ENCODE measurements at places on chromosomes 7 and 10. TPM values are rescaled to one million over a fixed set of nuclear protein-coding genes. Genes with fewer than 3 reads are reported as not detected.

GRCh38 chr7:155493744-155494538 lies 36.0 kb downstream of the EN2 start:
- no peak overlapping the region for H3K4me3 ChIP-seq
- no peak for DNase-seq
- H3K36me3 ChIP-seq, result no peaks in the 10 kb centered on the region
- H3K4me1 ChIP-seq, result no peaks in the 10 kb centered on the region
- H3K27me3 ChIP-seq, result peaks cover 100% of the 10 kb centered on the region

DNA sequence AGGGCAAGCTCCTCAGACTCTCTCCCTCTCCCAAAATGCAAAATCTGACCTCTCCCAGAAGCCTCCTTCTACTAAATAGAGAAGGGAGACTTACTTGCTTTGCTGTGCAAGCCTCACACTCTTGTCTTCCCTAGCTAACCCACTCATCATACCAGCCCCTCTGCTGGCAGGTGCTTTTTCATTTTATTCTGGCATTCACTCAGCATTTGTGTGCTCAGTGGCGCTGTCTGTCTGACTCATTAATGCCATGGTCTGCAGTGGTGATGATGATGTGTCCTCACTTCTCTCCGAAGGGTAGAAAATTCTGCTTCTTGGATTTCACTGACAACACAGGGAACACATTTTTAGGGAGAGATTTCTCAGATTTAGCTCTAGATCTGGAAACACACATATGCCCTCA lies 22.0 kb upstream of the BTRC start:
- H3K4me1 ChIP-seq, result no peaks in the 10 kb centered on the region
- no peaks in the 10 kb centered on the region for H3K36me3 ChIP-seq
- no peak overlapping the region for H3K27ac ChIP-seq
- H3K4me3 ChIP-seq, result no peak overlapping the region
- peaks cover 3% of the 10 kb centered on the region for H3K27me3 ChIP-seq
- DNase-seq, result no peak

DNA sequence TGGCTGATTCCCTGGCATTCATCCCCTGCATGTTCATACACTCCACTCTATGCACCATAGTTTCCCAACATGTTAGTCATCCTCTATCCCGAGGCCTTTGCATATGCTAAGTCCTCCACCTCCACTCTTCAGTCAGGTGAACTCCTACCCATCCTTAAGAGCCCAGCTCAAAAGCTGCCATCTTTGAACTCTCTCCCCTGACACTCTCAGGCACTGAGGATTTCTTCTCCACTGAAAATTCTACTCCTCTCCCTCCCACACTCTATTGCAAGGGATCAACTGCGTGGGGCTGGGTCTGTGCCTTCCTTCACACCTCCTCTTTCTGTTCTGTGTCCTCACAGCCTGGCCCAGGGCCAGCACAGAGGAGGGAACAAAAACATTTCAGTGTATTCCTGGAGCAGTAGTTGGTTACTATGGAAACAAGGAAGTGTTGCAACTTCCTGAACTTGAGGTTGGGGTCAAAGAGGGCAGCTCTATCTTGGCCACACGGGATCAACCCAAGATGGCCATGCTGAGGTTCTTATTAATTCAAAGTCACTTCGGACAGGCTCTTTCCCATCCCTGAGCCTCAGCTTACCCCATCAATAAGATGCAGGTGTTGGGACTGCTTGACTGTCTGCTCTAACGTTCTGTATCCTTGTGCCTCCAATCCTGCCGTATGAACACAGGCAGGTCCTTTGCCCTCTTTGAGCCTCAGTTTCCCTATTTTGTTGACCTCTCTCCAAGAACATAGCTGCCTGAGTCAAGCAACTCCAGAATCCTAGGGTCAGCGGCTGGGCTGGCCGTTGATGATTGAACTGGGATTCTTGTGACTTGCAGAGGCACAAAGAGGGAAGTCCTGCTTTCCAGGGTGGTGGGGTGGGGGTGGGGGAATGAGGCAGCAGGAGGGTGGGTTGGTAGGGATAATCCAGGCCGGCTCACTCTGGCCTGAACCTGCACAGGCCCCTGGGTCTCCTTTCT lies 15.5 kb downstream of the ZMIZ1 start:
- DNase-seq, result peak; percentile 96
- H3K4me3 ChIP-seq, result no peak overlapping the region
- peaks cover 51% of the 10 kb centered on the region for H3K4me1 ChIP-seq
- H3K27ac ChIP-seq, result peak overlapping the region; percentile 25

- peak overlapping the region; percentile 27 for H3K4me3 ChIP-seq
- peaks cover 100% of the 10 kb centered on the region for H3K27me3 ChIP-seq
- DNase-seq, result no peak
- peaks cover 20% of the 10 kb centered on the region for H3K4me1 ChIP-seq
- H3K27ac ChIP-seq, result no peak overlapping the region
- no peaks in the 10 kb centered on the region for H3K36me3 ChIP-seq
These were observed 3.6 kb downstream of the VAX1 start for GRCh38 chr10:117134306-117135025.

DNA sequence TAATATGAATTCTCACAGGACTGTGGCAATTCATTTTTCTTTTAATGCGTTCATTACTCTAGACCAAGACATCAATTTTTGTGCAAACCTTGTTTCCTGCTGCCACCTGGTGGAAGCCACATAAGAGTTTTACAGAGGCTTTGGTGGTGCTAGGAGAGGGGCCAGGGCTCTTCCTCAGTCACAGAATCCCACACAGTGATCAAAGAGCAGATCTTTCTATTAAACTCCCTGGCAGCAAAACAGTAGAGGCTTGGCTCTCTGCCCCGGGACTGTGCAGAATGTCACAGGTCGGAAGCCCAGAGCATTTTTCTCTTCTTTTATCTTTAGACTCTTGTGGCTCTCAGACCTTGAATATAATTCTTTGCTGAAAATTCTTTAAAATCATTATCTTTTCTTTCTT lies 506.4 kb upstream of the C7orf33 start:
- no peak overlapping the region for H3K4me3 ChIP-seq
- no peak overlapping the region for H3K27ac ChIP-seq
- no peaks in the 10 kb centered on the region for H3K36me3 ChIP-seq
- peak; percentile 77 for DNase-seq

GRCh38 chr7:116426428-116427156 lies 72.9 kb upstream of the CAV2 start:
- H3K27me3 ChIP-seq, result no peaks in the 10 kb centered on the region
- no peaks in the 10 kb centered on the region for H3K36me3 ChIP-seq
- no peak overlapping the region for H3K4me3 ChIP-seq
- no peak overlapping the region for H3K27ac ChIP-seq
- no peaks in the 10 kb centered on the region for H3K4me1 ChIP-seq

GRCh38 chr10:29837586-29837985 lies 202.8 kb upstream of the SVIL start:
- no peak overlapping the region for H3K27ac ChIP-seq
- H3K27me3 ChIP-seq, result no peaks in the 10 kb centered on the region
- H3K36me3 ChIP-seq, result no peaks in the 10 kb centered on the region
- H3K4me1 ChIP-seq, result peaks cover 35% of the 10 kb centered on the region
- H3K4me3 ChIP-seq, result no peak overlapping the region

DNA sequence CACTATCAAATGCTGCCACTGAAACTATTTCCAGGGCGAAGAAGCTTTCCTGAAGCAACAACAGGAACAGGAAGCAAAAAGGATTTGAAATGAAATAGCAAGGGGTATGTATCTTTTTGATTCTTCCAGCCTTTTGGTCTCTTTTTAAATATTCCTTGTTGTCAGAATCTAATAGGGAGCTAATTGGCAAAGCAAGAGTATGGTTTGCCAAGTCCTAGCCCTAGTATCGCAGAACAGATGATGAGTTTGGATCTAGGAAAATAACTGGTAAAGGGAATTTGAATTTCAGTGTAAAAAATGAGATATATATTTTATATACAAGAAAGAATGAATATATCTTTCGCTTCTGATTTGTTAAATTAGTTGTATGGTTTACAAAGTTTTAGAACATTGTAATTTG lies 252.5 kb downstream of the ANKRD7 start:
- H3K27ac ChIP-seq, result no peak overlapping the region
- H3K4me1 ChIP-seq, result no peaks in the 10 kb centered on the region
- H3K27me3 ChIP-seq, result no peaks in the 10 kb centered on the region

- no peaks in the 10 kb centered on the region for H3K36me3 ChIP-seq
- H3K4me1 ChIP-seq, result peaks cover 23% of the 10 kb centered on the region
- peak overlapping the region; percentile 22 for H3K27ac ChIP-seq
- no peaks in the 10 kb centered on the region for H3K27me3 ChIP-seq
- no peak overlapping the region for H3K4me3 ChIP-seq
- DNase-seq, result peak; percentile 18
These were observed 12.4 kb downstream of the GNAT3 start for GRCh38 chr7:80499350-80499953.

DNA sequence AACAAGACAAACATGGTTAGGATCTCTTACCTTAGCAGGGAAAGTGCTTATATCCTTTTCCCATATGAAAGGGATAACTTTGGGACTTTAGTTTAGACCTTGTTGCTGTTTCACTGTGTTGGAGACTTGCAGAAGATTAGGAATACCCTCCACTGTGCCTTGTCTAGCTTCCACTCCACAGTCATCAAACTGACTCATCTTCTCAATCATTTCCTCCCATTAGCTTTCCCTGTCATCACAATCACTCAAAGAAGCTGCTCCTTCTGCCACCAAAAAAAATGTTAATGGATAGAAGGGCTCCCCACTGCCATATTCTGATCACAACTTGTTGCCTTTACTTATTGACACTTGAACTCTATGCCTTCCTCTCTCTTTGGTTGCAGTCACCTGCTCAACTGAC lies 16.8 kb downstream of the GNG11 start:
- no peaks in the 10 kb centered on the region for H3K36me3 ChIP-seq
- no peak for DNase-seq
- no peak overlapping the region for H3K4me3 ChIP-seq

GRCh38 chr7:95780665-95781064 lies 8.3 kb downstream of the DYNC1I1 start:
- peak overlapping the region; percentile 5 for H3K27ac ChIP-seq
- DNase-seq, result no peak
- H3K4me1 ChIP-seq, result peaks cover 25% of the 10 kb centered on the region
- H3K36me3 ChIP-seq, result no peaks in the 10 kb centered on the region

ASNS gene
- 25.1 TPM for total RNA-seq

XRCC2 gene
- total RNA-seq, result 3.6 TPM

PNLIPRP3 gene
- total RNA-seq, result not detected

GHRHR gene
- total RNA-seq, result not detected

EVX1 gene
- total RNA-seq, result not detected

All from cardiac muscle cell (in vitro differentiated cells and primary cell).